ENCODE measurements at places on chromosomes 1 and 21.

DNA sequence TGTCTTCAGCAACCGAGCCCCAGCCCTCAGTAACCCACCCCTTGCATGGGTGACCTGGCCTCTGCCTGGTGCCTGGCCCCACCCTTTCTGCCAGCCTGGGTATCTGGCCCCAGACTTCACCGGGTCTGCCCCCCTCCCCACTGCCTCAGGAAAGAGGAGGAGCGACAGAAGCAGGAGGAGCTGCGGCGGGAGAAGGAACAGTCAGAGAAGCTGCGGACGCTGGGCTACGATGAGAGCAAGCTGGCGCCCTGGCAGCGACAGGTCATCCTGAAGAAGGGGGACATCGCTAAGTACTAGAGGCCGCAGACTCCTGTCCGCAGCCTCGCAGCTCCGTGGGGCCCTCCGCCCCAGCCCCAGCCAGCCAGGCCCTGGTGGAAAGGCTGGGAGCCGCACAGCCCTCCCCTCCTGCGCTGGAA is 6.1 kb downstream of the TNFRSF25 start:
- peak; percentile 77 for DNase-seq

DNA sequence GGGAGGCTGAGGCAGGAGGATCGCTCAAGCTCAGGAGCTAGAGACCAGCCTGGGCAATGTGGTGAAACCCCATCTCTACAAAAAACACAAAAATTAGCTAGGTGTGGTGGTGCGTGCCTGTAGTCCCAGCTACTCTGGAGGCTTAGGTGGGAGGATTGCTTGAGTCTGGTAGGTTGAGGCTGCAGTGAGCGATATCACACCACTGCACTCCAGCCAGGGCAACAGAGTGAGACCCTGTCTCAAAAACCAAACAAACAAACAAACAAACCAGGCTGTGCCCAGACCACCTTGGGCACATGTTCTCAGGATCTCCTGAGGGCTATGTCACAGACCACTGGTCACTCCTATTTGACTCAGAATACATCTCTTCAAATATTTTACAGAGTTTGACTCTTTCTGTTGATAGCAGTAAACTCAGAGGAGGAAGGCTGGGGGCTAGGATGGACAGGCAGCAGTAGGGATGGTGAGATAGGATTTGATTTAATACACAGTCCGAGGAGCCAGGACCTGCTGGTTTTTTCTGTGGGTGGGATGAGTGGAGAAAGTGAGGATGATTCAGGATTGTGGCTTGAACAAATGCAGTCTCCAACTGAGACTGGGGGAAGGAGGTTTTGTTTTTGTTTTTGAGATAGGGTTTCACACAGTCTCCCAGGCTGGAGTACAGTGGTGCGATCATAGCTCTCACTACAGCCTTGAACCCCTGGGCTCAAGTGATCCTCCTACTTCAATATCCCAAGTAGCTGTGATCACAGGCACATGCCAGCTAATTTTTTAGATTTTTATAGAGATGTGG is 46.5 kb downstream of the OLFML3 start:
- DNase-seq: no peak

DNA sequence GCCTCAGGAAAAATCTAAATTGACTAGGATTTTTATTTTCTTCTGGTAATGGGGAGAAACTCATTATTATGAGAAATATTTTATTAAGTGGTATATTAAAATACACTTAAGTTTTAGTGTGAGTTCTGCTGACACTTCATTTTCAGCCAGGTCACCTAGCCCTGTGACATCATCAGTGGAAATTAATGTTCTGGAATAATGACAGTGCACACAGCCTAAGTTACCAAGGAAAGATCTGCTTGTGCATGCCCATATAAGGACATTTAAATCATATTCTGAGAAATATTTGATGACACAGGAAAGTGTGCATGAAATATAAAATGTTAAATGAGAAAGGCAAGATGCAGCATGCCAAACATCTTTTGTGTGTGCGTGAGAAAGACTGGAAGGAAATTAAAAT is 102.0 kb downstream of the KIF14 start:
- DNase-seq: no peak

- DNase-seq: no peak
These were observed 112.9 kb downstream of the CDC7 start for GRCh38 chr1:91613595-91613994.

- peak; percentile 67 for DNase-seq
These were observed 4.2 kb downstream of the HHAT start for GRCh38 chr1:210332719-210333398.

- no peak for DNase-seq
These were observed 7.1 kb upstream of the GNPAT start for GRCh38 chr1:231233735-231234417.

GRCh38 chr1:28860332-28861073 is 48.5 kb downstream of the OPRD1 start:
- no peak for DNase-seq

- no peak for DNase-seq
These were observed at the start of gene FHAD1 for GRCh38 chr1:15246960-15247614. TSS of gene FHAD1 (plus strand) at chr1:15247223. CDS start at chr1:15251785, 4,562 bp downstream.

DNA sequence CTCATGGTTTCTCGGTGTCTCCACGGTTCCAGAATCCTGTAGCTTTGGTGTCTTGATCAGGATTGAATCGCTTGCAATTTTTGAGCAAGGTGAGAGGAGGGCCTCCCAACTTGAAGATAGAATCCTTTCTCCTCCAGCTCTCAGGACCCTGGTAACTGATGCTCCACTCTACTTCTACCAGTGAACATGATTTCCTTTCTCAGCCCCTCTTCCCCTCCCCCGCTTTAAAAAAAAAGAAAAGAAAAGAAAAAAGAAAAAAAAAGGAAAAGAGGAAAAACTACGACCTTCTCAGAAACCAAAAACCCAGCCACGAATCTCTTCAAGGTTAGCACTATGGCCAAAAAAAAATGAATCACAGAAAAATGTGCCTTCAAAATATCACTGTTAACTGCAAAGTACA is 1.2 kb downstream of the ARHGEF11 start:
- DNase-seq: no peak

Data from CD4-positive, alpha-beta T cell treated with Interleukin-6 at 100 ng/mL for 8 hours (primary cell).